Activated CD8-positive, alpha-beta memory T cell treated with anti-CD3 and anti-CD28 coated beads, Interleukin-2, amount 10 ng/mL, durations not matched to agents 7 days and 5 days (primary cell): ENCODE measurements at places on chromosomes 6 and 20.

GRCh38 chr6:146289816-146290588 lies 253.6 kb upstream of the RAB32 start:
- H3K36me3 ChIP-seq = no peaks in the 10 kb centered on the region
- H3K27ac ChIP-seq = no peak overlapping the region
- H3K4me3 ChIP-seq = no peak overlapping the region

GRCh38 chr20:63456429-63457284 lies 15.8 kb downstream of the KCNQ2 start:
- no peaks in the 10 kb centered on the region for H3K36me3 ChIP-seq
- DNase-seq = no peak
- H3K4me3 ChIP-seq = no peak overlapping the region
- peaks cover 23% of the 10 kb centered on the region for H3K27me3 ChIP-seq

DNA sequence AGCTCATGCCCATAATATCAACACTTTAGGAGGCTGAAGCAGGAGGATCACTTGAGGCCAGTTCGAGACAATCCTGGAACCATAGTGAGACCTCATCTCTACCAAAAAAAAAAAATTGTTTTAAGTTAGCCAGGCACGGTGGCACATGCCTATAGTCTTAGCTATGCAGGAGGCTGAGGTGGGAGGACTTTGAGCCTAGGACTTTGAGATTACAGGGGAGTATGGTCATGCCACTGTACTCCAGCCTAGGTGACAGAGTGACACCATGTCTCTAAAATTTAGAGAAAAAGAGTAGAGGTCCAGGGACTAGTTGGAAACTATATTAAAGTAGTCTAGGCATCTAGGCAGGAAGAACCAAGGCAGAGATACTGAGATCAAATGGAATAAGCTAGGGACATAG lies 121.6 kb downstream of the SLC16A10 start:
- H3K27me3 ChIP-seq = no peaks in the 10 kb centered on the region
- no peaks in the 10 kb centered on the region for H3K36me3 ChIP-seq
- peaks cover 1% of the 10 kb centered on the region for H3K4me1 ChIP-seq
- H3K4me3 ChIP-seq = no peak overlapping the region
- DNase-seq = no peak

GRCh38 chr6:56764081-56764566 lies 121.4 kb upstream of the DST start:
- H3K27me3 ChIP-seq = no peaks in the 10 kb centered on the region
- H3K27ac ChIP-seq = no peak overlapping the region
- no peaks in the 10 kb centered on the region for H3K4me1 ChIP-seq
- no peaks in the 10 kb centered on the region for H3K36me3 ChIP-seq
- DNase-seq = no peak

- H3K4me1 ChIP-seq = no peaks in the 10 kb centered on the region
- H3K4me3 ChIP-seq = no peak overlapping the region
- no peaks in the 10 kb centered on the region for H3K36me3 ChIP-seq
- no peak for DNase-seq
- no peaks in the 10 kb centered on the region for H3K27me3 ChIP-seq
Measured at GRCh38 chr20:32642257-32643046, 31.3 kb downstream of the C20orf203 start.

GRCh38 chr6:33812669-33813068 lies 8.9 kb upstream of the MLN start:
- H3K27ac ChIP-seq = no peak overlapping the region
- peaks cover 16% of the 10 kb centered on the region for H3K4me1 ChIP-seq
- no peak overlapping the region for H3K4me3 ChIP-seq
- DNase-seq = peak; percentile 64
- no peaks in the 10 kb centered on the region for H3K36me3 ChIP-seq

DNA sequence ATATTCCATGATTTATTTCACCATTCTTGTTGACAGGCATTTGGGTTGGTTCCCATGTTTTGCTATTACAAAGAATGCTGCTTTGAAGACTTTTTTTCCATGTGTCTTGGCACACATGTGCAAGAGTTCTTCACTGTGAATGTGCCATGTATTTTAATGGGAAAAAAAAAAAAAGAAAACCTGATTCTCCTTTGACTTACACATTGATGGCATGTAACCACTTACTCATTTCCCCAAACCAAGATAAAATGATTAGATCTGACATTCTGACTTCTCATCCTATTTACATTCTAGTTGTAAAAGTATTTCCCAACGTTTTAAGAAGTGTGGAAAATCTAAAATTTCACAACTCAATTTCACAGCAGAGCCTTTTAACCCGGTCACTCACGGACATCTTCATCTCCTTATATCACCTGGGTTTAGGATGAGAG lies 4.4 kb downstream of the CAP2 start:
- peaks cover 29% of the 10 kb centered on the region for H3K27me3 ChIP-seq
- no peak for DNase-seq
- no peak overlapping the region for H3K27ac ChIP-seq
- peaks cover 3% of the 10 kb centered on the region for H3K4me1 ChIP-seq

- DNase-seq = no peak
- no peak overlapping the region for H3K27ac ChIP-seq
- no peak overlapping the region for H3K4me3 ChIP-seq
- peaks cover 37% of the 10 kb centered on the region for H3K36me3 ChIP-seq
- no peaks in the 10 kb centered on the region for H3K4me1 ChIP-seq
Measured at GRCh38 chr20:18548465-18548864, 18.8 kb upstream of the SMIM26 start.

DNA sequence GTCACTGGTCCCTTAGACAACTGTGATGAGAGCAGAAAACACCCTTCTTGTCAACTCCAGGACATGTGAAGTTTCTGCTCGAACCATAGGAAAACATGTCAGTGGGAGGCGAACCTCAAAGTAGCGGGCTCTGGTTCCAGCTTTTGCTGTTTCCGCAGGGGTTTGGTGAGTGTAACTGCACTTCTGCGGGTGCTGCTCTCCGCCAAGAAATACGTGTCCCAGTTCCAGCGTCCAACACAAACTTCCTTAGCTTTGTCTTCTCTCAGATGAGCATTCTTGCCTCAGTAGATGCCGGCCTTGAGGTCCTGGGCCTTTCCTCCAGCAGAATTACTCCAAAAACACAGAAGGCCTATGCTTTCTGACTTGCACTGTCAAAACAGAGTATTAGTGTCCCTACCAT lies 156.3 kb downstream of the FNDC1 start:
- peaks cover 14% of the 10 kb centered on the region for H3K27me3 ChIP-seq
- no peak for DNase-seq
- no peaks in the 10 kb centered on the region for H3K36me3 ChIP-seq
- H3K4me1 ChIP-seq = no peaks in the 10 kb centered on the region
- no peak overlapping the region for H3K4me3 ChIP-seq
- no peak overlapping the region for H3K27ac ChIP-seq

DNA sequence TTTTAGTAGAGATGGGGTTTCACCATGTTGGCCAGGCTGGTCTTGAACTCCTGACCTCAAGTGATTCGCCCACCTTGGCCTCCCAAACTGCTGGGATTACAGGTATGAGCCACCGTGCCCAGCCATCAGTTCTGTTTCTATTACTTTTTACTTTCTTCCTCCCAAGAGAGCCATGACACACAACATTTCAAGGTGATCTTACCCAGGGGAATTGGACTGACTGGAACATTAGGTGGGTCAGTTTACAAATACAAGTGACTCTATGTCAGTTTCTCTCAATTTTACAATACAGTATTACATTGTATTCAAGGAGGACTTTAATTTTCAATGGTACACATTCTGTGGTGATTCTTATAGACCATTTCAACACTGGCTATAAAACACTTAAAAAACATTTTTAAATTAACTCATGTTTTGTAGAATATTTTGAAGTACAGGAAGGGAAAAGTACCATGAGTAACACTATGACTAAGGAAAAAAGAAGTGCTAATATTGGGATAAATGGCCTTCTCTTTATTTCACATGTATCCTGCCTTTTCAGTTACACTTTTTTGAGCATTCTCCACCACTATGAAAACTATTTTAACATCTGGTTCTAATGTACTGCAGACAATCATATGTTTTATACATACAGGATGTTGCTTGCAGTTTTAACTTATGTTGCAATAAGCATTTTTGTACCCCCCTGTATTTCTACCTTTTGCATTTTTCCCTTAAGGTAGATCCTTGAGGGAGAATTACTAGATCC lies 8.4 kb downstream of the TPBG start:
- no peak for DNase-seq
- no peaks in the 10 kb centered on the region for H3K36me3 ChIP-seq
- no peak overlapping the region for H3K27ac ChIP-seq
- H3K4me3 ChIP-seq = no peak overlapping the region

DNA sequence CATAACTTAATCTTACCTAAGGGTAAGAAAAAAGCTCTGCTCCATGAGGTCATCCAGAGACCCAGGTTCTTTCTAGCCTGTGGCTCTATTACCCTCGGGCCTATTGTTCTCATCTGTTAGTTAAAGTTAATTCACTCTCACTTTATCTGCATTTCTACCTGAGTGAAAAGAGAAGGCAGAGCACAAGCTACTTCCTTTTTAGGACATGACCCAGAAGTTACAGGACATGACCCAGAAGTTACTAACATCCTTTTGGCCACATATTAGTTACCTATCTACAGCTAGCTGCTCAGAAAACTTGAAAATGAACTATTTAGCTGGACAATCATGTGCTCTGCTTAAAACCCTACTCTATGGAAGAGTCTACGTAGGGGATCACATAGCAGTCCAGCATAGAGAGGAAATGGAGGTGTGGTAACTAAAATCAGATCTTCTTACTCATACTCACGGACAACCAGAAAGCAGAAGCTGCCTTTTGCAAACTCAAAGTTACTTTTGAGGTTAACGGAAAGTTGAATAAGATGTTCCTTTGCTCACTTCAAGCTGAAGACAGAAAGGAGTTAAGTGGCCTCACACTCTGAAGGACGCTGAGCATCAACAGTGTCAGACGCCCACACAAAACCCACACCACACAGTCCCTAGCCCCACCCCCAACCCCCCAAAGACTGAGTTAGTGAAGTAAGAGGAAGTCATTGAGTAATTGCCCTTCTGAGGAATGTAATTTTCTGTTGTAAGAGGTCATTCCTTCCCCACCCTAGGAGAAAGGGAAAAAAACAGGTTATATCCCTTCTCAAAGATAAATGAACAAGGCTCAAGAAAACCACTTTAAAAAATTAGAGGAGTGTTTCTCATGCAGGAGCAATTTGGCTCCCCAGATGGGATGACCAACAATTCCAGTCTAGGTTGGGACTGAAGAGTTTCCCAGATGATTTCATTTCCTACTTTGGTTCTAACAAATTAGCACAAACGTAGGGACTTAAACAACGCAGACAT lies 45.9 kb upstream of the TAB2 start:
- DNase-seq = peak; percentile 74
- H3K27ac ChIP-seq = peak overlapping the region; percentile 81
- H3K4me3 ChIP-seq = peak overlapping the region; percentile 45
- H3K27me3 ChIP-seq = no peaks in the 10 kb centered on the region
- peaks cover 38% of the 10 kb centered on the region for H3K4me1 ChIP-seq

- no peak overlapping the region for H3K4me3 ChIP-seq
- H3K4me1 ChIP-seq = no peaks in the 10 kb centered on the region
- DNase-seq = no peak
Measured at GRCh38 chr6:8225113-8225512, 122.8 kb upstream of the EEF1E1 start.

DNA sequence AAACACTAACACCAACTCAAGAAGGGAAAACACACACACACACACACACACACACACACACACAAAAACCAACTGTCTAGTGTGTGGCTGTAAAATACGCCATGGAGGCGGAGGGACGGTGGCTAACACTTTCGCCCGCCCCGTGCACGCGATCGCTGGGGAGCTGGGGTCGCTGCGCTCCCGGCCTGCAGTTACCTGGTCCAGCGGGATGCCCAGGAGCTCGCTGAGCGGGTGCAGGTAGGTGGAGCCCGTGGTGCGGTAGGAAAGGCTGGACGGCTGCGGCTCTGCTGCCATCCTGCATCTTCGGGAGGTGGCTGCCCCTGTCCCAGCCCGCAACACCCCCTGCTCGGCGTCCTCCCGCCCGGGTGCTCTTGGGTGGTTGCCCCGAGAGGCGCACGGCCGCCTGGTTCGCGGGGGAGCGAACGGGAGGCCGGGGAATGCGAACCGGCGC lies 303 bp downstream of the MBOAT1 start:
- H3K36me3 ChIP-seq = no peaks in the 10 kb centered on the region
- H3K4me1 ChIP-seq = peaks cover 55% of the 10 kb centered on the region
- DNase-seq = peak; percentile 71
- no peaks in the 10 kb centered on the region for H3K27me3 ChIP-seq
- H3K27ac ChIP-seq = peak overlapping the region; percentile 89
- H3K4me3 ChIP-seq = peak overlapping the region; percentile 84

GRCh38 chr20:14992153-14992552 lies 654.7 kb upstream of the FLRT3 start:
- no peaks in the 10 kb centered on the region for H3K4me1 ChIP-seq
- H3K27ac ChIP-seq = no peak overlapping the region
- no peak for DNase-seq
- H3K36me3 ChIP-seq = no peaks in the 10 kb centered on the region
- H3K4me3 ChIP-seq = no peak overlapping the region
- no peaks in the 10 kb centered on the region for H3K27me3 ChIP-seq

- peaks cover 76% of the 10 kb centered on the region for H3K27me3 ChIP-seq
- DNase-seq = no peak
- peaks cover 17% of the 10 kb centered on the region for H3K4me1 ChIP-seq
- peaks cover 2% of the 10 kb centered on the region for H3K36me3 ChIP-seq
- H3K4me3 ChIP-seq = no peak overlapping the region
Measured at GRCh38 chr6:150145427-150145826, 2.6 kb downstream of the PPP1R14C start.

DNA sequence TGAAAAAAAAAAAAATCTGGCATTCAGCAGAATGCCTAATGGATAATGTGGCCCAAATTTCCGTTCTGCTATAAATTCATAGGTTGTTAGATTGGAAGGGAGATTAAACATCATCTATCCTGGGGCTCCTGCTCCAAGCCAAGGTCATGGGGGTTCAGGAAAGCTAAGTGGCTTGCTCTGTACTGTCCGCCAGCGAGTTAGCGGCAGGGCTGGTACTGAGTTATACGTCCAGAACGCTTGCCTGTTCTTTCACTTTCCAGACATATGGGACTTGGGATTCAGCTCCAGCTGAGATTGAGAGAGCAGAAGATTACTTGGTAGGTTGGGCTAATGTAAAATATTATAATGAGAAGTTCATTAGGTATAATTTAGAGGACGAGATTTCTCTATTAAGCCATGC lies 858 bp downstream of the RWDD1 start:
- DNase-seq = no peak
- H3K27me3 ChIP-seq = no peaks in the 10 kb centered on the region
- H3K27ac ChIP-seq = peak overlapping the region; percentile 97
- H3K36me3 ChIP-seq = peaks cover 17% of the 10 kb centered on the region
- peak overlapping the region; percentile 96 for H3K4me3 ChIP-seq

- H3K27me3 ChIP-seq = no peaks in the 10 kb centered on the region
- no peak overlapping the region for H3K27ac ChIP-seq
- no peak overlapping the region for H3K4me3 ChIP-seq
- peaks cover 20% of the 10 kb centered on the region for H3K36me3 ChIP-seq
- DNase-seq = no peak
Measured at GRCh38 chr20:41196653-41197225, 59.4 kb downstream of the PLCG1 start.
